ENCODE measurements at places on chromosomes 11 and 22.
A peak's percentile ranks its signal among the peaks of the same experiment; 100 is the strongest.

GRCh38 chr11:121070951-121071845, 29.8 kb upstream of the TECTA start:
- DNase-seq = no peak

DNA sequence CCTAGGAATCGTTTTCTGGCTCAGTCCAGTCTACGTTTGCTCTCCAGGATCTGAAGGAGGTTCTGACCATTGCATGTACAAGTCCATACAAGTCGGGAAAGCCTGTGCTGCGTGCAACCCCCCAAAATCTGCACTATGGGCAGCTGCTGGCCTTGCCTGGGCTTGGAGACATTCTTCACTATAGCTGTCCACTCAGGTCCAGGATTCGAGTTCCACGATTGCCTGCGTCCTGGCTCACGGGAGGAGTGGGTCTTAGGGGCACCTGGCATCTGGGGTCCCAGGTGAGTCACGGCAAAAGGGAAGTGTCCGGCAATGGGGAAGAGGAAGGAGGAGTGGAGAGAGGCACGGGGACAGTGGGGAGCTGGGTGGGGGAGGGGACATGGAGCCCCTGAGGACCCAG, 563.0 kb downstream of the BRD1 start:
- no peak for DNase-seq

- no peak for DNase-seq
Observed at GRCh38 chr11:20156876-20157613, 3.2 kb downstream of the DBX1 start.

DNA sequence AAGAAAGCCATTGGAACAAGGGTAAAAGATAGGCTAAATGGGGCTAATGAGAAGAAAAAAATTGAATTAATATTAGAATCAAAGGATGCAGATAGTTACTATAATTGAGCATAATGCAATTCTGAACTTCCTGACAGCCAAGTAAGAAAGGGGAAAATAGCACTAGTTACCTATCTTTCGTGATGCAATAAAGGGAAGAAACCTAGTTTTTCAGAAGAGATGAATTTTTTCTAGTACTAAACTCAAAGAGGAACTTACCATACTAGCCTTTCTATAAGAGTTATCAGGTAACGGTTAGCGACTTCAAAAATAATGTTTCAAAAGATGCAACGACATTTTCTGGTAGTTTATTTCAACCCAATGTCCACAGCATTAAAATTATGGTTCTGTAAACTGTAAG, 8.8 kb upstream of the WT1 start:
- no peak for DNase-seq

GRCh38 chr11:114440971-114441763, 1.9 kb downstream of the REXO2 start:
- DNase-seq = no peak

- no peak for DNase-seq
Observed at GRCh38 chr22:46830841-46831240, 68.4 kb downstream of the TBC1D22A start.

DNA sequence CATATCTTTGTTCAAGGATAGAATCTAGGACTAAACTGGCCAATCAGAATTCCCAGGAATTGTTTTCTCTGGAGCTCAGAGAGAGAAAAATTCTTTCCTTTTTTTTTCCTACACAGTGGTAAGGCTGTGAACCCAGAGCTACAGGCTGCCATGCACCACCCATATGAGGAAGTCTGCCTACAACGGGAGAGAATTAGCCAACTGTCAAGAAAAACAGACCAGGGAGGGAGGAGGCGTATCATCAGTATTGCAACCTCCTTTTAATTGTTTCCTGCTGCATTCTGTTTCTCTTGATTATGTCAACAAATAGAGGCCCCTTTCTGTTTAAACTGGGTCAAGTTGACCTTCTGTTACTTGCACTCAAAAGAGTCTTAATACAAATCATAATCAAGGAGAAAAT, 176.5 kb upstream of the UBASH3B start:
- no peak for DNase-seq

DNA sequence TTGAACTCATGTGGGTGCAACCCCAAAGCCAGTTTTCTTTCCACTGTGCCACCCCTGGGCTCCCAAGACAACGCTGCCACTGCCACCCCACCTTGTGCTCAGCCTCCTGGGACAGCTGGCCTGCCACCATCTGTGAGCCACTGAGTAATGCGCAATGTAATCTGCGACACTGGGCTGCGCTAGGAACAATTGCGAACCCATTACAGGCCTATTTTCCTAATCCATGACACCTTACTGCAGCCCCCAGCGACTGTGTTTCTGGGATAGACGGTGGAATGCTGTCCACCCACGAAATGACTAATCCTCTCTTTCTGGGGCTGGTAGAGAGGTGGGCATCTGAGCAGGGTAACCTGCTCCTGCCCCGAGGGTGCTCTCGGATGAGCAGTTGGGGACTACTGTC, 22.2 kb downstream of the FLRT1 start:
- no peak for DNase-seq

DNA sequence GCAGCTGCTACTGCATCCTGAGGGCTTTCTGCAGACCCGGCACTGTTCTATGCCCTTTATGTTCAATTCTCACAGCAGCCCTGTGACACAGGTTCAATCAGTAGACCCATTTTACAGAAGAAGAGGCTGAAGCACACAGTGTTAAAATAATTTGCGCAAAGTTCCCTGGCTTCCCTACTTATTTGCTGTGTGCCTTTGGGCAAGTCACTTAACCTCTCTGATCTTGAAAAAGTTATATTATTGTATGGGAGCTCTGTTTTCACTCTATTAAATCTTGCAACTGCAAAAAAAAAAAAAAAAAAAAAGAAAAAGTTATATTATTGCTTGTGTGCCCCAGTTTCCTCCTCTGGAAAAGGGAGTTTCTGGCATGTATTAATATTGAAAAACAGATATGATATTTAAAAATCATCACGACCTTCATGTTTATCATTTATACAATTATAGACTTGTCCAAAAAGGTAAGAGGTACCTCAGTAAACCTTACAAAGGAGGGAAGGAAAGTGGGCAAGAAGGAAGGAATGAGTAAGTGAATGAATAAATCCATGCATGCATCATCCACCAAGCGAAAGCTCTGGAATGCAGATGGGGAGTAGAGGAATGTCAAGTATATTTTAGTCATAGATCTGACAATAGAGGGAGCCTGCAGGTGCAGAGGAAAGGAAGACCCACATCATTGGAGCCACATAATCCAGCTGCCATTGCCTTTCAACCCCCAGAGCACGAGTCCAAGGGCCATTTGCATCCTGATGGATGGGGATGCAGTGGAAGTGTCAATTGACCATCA, 21.2 kb upstream of the ISX start:
- DNase-seq = no peak

GRCh38 chr11:70836071-70836470, 416.3 kb downstream of the SHANK2 start:
- DNase-seq = no peak

DNA sequence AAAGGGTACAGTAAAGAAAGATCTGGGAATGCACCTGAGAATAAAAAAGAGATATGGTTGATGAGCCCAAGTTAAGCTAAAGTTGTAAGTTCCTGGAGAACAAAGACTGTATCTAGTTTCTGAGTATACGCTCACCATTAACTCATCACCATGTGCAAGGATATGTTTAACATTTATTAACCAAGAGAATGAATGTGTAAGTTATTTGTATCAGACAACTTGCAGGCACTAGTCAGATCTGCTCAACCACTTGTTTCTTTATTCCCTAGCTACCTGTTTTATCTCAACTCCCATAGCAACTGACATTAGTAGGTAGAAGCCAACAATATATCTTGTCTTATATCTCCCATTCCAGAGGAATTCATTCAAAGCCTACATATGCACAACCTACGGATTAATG, 74.9 kb upstream of the KCNA4 start:
- DNase-seq = no peak

DNA sequence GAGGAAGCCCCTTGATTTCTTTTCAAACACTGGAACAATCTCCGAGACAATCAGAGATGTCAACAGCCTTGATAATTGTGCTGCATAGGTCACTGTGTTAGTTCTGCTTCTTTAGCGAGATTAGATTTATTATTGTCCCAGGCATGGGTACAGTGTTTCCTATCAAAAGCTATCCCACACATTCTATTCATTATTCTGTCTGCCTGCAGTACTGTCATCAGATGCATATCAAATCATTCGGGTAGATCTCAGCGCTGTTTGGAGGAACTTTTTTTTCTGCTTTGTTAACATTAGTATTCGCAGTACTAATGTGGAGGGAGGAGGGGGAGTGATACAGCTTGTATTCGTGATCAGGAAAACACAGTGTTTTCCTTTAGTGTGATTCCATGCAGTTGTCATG, 208.0 kb downstream of the C11orf91 start:
- no peak for DNase-seq

DNA sequence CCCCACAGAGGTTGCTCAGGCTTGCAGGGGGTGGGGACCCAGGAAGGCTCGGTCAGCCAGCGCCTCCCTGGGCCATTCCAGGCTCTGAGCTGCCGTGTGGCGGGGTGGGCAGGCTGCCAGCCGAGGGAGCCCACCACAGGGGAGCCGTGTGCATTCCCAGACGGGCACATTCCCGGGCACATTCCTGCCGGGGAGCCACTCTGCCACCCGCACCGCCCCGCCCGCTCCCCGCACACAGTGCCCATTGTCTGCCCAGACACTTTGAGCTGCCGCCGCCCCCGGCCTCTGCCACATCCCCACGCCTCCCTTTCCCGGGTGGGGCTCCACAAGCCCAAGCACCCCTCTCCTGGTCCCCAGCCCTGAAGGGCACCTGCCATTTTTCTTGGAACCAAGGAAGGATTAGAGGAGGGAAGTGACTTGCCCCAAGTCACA, 27.4 kb downstream of the RPL3 start:
- DNase-seq = no peak

DNA sequence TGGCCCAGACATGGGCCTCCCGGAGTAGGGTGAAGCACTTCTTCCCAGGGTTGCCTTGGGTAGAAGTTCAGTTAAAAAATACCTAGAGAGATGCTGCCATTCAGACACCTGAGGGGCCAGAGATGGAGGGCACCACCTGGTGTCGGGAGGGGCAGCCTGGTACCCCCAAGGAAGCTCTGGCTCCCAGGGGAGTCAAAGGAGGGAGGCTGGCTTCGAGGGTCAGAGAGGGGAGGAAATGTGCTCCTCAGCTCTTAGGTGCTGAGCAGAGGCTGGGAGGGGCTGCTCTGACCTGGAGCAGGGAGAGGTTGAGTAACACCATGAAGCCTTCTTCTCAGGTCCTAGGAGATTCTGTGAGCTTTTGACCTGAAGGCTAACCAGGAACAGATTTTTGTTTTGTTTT, 1.1 kb downstream of the USP35 start:
- peak; percentile 45 for DNase-seq

GRCh38 chr11:57935402-57936049, 88.2 kb upstream of the OR9Q1 start:
- DNase-seq = no peak

DNA sequence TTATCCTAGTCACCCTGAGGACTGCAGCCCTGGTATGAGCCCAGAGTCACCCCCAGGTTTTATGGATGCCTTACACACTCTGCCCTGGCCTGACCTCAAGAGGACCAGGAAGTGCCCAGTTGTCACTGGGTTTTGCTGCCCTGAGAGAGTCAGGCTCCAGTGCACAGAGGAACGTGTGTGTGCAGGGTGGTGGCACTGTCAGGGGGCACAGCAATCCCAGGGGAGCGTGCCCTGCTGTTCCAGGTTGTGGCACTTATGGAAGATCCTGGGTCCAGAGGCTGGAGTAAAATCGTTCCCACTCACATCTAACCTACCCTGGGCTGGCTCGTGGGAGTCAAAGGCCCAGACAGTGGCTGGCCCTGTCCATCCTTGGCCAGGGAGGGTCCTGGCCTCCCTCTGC, 7.6 kb downstream of the APOBEC3A start:
- DNase-seq = peak; percentile 49

GRCh38 chr22:18057568-18058209, 20.1 kb upstream of the PEX26 start:
- DNase-seq = peak; percentile 90

DNA sequence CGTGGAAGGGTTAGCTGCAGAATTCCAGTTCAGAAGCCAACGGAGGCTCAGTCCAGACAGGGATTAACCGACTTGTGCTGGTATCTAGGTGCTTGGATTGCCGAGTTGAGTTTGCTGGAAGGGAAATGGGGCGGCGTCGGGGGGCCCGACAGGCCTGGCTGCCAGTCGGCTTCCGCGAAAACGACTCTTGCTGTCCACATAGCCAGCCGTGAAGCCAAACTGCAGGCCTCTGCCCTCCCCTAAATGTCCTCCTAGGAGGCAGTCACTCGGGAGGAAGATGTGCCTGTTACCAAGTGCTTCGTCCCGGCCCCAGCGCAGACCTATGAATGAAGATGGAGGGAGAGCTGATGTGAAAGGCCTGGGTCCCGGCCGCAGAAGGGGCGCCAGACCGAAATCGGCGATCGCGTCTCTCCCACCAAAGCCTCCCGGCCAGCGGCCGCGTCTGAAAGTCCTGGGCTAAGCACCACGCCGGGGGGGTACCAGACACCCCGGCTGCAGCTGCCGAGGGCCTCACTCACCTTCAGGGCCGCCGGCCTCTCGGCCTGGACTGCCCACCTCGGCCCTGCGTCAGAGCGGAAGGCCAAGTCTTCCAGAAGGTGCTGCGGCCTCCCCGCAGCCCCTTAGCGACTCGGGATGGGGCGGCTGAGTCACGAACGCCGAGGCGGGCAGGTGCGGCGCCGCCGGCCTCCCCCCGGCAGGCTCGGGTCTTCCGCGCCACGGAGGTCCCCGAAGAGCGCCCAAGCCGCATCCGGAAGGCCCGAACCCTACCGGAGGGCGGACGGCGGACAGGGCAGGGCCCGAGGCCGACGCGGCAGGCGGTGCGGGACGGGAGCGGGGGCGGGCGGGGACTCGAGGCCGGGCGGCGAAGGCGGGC, 7.5 kb downstream of the DPAGT1 start:
- DNase-seq = peak; percentile 64

Measured in Peyer's patch (tissue), 4 donors.